Naive B cell (primary cell): ENCODE measurements at places on chromosomes 3 and 15.

DNA sequence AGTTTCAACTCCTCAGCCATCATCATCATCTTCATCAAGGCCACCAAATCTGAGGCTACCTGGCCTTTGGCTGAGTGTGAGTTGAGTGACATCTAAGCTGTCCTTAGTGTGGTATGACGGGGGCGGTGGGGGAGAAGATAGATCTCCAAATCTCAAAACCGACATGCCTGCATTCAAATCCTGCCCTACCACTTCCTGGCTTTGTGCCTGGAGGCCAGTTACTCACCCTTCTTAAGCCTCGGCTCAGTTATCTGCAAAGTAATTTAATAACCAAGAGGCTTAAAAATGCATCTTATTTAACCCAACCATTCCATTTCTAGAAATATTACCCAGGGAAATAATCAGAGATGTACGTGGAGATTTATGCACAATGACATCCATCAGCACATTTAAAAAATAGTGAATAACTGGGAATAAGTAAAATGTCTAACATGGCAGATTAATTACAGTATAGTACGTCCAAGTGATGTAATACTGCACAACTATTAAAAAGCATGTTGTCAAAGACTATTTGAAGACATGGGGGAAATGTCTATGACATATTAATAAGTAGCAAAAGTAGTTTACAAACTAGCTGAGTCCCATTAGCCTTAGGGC lies 167.4 kb downstream of the NTRK3 start:
- DNase-seq: no peak

GRCh38 chr15:91225741-91226140 lies 125.7 kb downstream of the SV2B start:
- DNase-seq: no peak

- DNase-seq: no peak
Measured at GRCh38 chr3:134086616-134087015, 56.9 kb upstream of the SLCO2A1 start.

DNA sequence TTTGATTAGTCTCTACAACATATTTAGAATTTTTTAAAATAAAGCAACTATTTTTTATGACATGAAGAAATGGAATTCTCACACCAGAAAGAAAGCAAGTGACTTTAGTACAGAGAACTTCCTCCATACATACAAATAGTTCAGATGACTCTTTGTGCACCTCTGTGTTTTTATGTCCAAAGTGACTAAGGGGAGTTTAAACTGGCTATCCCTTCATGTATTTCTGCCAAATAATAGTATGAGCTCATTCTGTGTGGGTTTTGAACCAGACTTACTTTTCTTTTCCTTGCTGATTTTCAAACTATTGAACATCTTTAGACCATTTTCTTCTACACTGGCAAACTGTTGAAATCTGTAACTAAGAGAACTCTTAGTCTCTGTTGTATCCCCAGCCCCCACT lies 196.3 kb downstream of the EPHA3 start:
- DNase-seq: no peak

DNA sequence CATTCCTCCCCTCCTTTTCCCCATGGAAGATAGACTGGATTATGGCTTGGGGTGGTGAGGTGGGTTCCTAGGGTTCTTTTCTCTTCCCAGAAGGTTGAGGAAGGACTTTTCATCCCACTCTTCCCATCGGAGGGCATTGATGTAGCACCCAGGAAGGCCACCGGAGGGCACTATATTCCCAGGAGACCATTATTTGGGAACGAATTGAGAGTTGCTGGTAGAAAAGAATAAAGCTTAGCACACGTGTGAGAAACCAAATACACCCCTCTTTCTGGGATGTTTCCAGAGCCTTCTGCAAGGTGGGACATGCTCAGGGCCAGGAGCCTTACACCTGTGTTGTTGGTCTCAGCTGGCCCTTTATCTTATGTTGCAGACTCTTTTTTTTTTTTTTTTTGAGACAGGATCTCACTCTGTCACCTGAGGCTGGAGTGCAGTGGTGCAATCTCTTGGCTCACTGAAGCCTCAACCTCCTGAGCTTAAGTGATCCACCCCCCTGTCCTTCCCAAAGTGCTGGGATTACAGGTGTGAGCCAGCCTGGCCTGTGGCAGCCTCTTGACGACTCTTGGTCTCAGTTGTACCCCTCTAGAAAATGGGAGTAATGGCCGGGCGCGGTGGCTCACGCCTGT lies 6.3 kb upstream of the CDC25A start:
- DNase-seq: peak; percentile 24

DNA sequence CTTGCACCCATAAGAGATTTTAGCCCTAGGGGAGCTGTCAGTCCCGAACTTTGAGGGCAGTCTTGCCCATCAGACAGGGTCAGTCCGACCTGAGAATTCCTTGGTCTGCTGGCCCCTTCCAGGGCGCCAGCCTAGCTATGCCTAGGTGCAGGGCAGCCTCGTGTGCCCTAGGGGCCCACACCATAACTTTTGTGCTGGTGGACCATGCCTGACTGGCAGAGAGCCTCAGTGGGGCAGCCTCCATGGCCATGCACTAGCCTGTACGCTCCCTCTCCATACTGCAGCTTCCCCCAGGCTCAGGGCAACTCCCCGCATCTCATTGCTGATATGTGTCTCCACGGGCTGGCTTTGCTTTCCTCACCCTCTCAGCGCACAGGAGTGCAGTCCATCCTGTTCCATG lies 835.8 kb upstream of the ALCAM start:
- no peak for DNase-seq

- no peak for DNase-seq
Measured at GRCh38 chr3:95341314-95341713, 1278.5 kb downstream of the NSUN3 start.

DNA sequence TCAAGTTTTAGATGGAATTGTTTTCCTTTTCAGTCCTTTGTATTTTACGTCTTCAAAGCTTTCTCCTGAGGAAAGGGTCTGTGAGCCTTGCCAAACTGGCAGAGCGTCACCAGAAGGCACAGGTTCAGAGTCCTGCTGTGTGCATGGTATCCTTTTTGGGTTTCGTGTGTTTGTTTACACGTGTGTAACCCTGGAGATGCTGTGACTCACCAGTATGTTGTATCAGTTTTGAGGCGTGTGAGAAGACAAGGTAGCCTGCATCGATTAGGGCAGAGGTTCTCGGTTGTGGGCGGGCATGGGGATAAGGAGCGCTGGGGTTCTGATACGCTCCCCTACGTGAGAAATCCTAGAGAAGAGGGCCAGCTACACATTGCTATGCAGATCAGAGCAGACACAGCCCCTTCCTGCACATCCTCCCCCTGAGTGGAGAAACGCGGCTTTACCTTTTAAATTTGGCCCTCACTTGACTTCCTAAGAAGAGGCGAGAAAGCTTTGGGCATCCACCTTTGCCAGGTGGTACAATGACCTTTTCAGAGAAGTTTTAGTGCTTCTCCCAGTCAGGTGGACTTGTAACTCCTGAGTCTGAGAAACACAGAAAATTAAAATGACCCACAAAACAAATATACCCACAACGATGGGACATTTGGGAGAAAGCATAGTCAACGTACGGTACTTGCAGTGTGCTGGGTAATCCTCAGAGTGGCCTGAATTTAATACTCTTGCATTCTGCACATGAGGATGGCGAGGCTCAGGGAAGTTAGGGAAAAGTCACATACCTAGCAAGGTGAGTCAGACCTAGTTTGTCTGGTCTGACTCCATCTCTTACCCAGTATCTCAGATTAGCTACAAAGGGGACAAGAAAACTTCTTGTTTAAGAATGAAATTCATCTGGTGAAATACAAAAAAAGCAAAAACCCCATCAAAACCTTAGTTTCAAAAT lies 38.1 kb downstream of the TRAK1 start:
- DNase-seq: no peak
